ENCODE measurements at places on chromosomes 16 and 17.
A peak's percentile ranks its signal among the peaks of the same experiment; 100 is the strongest.

DNA sequence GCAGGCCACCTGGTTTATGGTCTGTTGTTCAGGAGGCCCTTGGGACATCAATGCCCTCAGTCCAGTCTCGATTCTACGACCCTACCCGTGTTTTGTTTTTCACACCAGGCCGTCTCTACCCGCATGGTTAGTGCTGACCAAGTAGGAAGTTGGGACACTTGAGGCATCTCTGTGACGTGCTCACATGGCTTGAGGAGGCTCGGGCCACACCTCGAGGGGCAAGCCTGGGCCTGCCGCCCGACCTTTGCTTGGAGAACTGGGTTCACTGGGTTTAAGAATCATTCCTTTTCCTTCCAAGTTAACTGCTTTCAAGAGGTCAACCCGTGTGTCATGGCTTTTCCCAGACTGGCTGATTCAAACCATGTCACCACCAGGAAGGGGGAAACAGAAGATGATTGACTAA lies 86.8 kb downstream of the CMIP start:
- no peak for DNase-seq

DNA sequence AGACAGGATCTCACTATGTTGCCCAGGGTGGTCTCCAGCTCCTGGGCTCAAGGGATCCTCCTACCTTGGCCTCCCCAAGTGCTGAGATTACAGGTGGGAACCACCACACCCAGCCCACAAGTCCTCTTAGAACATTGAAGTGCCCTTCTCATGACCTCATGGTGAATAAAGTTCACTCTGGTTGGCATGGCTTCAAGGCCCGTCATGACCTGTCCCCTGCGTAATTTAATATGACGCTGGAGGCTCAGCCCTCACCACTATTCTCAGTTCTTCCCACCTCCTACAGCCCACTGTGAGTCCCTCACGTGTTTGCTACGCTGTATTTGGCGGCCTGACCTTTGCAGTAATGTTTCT lies 1.9 kb downstream of the ENDOV start:
- no peak for DNase-seq

GRCh38 chr16:15041271-15042004 lies 14.4 kb downstream of the NTAN1 start:
- no peak for DNase-seq

- no peak for DNase-seq
Observed at GRCh38 chr17:80169784-80170500, at the start of gene CARD14. Gene CARD14, plus strand, starts transcription at chr17:80170030. Its CDS starts 11,409 bp downstream, at chr17:80181439.

- peak; percentile 86 for DNase-seq
Observed at GRCh38 chr16:8908810-8909468, 26.8 kb downstream of the LITAFD start.

DNA sequence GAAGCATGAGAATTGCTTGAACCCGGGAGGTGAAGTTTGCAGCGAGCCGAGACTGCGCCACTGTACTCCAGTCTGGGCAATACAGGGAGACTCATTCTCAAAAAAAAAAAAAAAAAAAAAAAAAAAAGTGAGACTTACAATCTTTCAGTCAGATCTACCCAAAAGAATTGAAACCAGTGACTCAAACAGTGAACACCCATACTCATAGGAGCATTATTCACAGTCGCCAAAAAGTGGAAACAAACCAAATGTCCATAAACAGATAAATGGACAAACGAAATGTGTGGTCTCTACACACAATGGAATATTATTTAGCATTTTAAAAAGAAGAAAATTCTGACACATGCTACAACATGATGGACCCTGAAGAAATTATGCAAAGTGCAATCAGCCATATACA lies 9.1 kb upstream of the SCNN1B start:
- no peak for DNase-seq

DNA sequence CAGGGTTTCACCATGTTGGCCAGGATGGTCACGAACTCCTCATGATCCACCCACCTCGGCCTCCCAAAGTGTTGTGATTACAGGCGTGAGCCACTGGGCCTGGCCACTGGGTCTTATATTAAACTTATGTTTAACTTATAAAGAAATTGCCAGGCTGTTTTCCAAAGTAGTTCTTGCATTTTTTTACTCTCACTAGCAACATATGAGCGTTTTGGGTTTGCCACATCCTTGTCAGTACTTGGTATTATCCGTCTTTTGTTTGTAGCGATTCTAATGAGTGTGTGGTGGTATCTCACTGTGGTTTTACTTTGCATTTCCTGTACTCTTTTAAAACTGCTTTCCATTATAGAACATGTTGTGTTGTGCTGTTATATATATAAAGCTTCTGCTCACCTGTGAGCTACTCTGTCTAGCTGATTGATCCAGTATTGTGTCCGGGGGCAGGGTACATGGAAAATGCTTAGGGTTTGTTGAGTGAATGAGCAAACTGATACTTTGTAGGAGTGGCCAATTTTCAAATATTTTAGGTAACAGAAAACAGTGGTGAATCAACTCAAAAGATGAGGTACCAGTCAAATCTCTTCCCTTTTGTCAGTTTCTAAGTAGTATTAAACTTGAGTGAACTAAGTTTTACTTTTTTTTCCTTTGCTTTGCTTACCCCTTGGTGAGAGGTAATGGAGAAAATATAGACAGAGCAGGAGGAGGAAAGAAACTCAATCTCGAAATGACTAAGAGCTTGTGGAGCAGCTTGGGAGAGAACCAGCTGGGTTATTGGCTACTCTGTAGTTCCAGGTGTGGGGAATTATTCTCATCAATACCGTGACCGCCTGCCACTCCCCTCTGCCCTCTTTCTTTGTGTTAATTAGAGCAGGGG lies 75.8 kb downstream of the PITPNC1 start:
- no peak for DNase-seq

- DNase-seq = no peak
Observed at GRCh38 chr17:79919862-79920720, 80.9 kb upstream of the CBX4 start.

DNA sequence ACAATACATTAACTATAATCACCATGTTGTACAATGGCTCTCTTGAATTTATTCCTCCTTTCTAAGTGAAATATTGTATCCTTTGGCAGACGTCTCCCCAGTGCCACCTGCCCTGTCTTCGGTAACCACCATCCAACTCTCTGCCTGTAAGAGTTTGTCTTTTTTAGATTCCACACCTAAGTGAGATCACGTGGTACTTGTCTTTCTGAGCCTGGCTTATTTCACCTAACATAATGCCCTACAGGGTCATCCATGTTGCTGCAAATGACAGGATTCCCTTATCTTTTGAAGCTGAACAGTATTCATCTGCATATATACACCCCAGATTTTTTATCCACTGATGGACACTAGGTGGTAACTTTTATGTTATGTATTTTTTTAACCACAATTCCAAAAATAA lies 24.2 kb downstream of the ORC6 start:
- DNase-seq = no peak

DNA sequence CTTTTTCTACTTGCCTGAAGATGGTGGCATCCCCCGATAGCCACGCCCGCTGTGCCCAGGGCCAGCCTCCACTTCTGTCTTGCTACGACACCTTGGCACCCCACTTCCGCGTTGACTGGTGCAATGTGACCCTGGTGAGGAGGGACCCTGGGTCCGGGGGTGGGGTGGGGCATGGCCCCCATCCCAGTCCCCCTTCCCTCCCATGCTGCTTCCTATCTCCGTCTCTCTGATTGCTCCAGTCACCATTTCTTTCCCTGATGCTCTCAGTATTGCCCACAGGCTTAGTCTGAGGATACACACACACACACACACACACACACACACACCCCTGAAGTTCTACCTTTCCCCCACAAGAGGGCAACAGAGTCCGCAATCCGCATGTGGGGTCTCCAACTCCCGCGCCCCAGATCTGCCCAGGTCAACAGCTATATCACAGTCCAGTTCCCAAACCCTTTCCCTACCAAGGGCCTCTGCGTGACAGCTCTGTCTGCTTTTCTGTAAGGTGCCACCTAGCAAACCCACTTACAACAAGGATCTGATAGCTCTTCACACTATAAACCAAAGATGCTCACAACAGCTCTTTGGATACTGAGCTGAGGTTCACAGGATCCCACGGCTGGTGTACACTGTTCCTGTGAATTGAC lies 3.4 kb downstream of the SGCA start:
- DNase-seq = peak; percentile 70

DNA sequence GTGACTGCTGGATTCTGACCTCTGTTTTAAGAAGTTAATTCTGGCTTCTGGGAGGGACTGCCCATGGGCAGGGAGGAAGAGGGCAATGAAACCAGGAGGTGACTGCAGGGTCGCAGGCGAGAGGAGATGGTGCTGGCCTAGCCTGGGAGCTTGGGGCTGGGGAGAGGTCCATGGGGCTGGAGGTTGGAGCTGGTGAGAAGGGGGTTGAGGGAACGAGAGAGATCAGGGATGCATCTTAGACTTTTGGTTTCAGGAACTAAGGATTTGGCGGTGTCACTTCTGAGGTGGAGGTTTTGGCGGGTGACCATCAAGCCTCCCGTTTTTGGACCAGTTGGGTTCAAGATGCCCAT lies 64.6 kb downstream of the NKD1 start:
- no peak for DNase-seq

DNA sequence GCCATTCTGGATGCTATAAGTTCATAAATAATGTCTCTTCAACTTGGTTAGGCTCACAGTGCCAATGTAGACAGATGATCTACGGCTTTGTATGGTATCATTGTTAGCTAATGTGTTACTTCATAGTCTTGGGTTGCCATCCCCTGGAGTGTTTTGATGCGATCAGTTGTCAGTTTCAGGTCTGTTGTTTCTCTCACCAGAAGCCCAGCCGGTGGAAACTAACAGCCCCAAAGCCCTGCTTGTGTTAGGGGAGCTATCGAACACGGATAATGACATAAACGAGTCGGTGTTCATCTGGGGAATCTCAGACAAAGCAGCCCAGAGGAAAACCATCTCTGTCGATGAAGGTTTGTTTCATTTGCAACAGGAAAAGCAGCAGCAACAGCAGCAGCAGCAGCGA lies 107.4 kb upstream of the ANKFN1 start:
- no peak for DNase-seq

GRCh38 chr17:12554251-12554650 lies 111.4 kb upstream of the MYOCD start:
- DNase-seq = no peak

- DNase-seq = peak; percentile 45
Observed at GRCh38 chr17:48818361-48818841, 1.4 kb upstream of the TTLL6 start.

DNA sequence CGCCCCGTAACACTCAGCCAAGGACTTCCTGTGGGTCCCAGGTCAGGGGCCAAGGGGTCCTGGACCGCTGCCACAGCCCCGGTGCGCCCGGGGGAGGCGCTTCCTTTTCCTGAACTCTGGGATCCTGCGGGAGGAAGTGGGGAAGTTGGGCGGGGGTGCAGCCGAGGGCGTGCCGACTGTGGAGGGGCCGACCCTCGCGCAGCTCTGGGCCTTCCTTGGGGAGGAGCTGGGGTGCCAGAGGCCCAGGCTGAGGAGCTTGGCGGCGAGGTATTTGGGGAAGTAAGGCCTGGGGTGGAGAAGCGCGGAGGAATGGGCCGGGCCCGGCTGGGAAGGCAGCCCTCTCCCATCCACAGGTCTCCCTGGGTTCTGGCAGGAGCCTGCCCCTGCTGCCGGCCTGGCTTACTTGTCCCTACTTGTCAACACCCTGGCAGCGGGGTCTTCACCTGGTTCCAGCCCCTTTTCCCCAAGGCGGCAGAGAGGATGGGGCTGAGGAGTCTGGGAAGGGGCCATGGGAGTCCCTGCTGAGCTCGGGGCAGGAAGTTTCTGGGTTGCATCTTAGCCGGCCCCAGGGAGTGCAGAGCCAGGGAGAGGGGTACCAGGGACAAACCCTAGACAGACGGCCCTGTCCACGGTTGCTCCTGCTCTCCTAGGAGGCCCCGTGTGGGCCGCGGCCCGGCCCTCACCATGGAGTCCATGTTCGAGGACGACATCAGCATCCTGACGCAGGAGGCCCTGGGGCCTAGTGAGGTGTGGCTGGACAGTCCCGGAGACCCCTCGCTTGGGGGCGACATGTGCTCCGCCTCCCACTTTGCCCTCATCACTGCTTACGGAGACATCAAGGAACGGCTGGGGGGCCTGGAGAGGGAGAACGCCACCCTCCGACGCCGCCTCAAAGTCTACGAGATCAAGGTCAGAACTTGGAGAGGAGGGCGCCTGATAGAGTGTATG lies 1.7 kb downstream of the TBKBP1 start:
- no peak for DNase-seq

- DNase-seq = peak; percentile 90
Observed at GRCh38 chr16:87203060-87203656, 114.0 kb downstream of the C16orf95 start.

GRCh38 chr17:18997650-18998196 lies 6.8 kb downstream of the FAM83G start:
- no peak for DNase-seq

GRCh38 chr17:40996829-40997228 lies 2.9 kb upstream of the KRTAP3-3 start:
- DNase-seq = no peak

GRCh38 chr17:1725642-1726511 lies 1.4 kb downstream of the WDR81 start:
- no peak for DNase-seq

DNA sequence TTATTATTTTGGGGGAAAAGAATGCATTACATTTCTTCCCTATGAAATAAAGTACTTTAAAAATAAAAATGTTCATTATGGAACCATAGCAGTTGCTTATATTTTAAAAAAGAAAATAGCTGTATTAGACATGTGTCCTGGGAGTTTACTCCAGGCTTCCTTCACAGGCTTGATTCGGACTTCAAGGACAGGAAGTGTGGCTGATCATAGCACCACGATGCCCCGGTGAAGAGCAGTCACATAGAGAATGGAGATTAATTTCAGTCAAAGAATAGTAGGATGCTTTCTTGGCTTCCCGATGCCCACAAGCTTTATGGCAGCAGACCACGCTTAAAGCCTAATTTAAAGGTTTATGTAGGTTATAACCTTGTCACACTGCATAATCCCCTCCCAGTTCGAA lies 125.1 kb downstream of the NPIPB5 start:
- DNase-seq = no peak

GRCh38 chr17:8855477-8856204 lies 11.8 kb downstream of the PIK3R6 start:
- DNase-seq = no peak
